ENCODE measurements at places on chromosomes 1 and 21.

DNA sequence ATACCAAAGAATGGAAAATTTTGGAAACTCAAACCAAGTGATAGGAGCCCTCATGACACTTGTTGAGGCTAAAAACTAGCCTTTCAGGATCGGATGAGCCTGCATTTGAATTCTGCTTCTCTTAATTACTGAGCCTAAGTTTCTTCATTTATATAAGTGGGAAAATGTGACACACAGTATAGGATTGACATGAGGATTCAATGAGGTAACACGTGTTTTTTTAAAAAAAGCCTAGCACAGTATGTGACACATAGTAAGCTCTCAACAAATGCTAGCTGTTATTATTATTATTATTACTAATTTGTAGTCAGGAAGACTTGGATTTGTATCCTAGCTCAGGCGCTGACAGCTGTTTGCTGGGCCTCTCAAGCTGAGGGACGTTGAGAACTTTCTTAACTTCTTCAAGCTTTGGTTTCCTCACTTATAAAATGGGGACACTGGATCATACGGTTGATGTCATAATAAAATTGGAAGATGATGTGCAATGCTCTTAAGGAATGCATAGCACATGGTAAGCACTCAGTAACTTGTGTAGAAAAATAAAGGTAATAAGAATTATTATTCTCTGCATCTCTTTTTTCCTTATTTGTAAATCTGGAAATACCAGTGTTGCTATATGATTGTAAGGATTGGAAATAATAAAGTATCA is 55.4 kb upstream of the JUN start:
- DNase-seq = no peak

- DNase-seq = no peak
Observed at GRCh38 chr1:229027622-229028182, 243.2 kb upstream of the RAB4A start.

- no peak for DNase-seq
Observed at GRCh38 chr1:222761083-222761482, 24.1 kb downstream of the FAM177B start.

- no peak for DNase-seq
Observed at GRCh38 chr1:223338811-223339746, 24.9 kb downstream of the SUSD4 start.

- no peak for DNase-seq
Observed at GRCh38 chr1:13694886-13695684, 4.9 kb upstream of the PRDM2 start.

DNA sequence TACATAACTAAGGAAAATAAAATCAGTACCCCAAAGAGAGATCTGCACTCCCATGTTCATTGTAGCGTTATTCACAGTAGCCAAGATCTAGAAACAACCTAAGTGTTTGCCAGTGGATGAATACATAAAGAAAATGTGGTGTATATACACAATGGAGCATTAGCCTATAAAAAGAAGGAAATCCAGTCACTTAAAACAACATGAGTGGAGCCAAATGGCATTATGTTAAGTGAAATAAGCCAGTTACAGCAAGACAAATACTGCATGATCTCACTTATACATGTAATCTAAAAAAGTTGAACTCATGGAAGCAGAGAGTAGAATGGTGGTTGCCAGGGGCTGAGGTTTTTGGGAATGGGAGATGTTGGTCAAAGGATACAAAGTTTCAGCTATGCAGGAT is 508.3 kb upstream of the B3GALT2 start:
- DNase-seq = no peak

- DNase-seq = no peak
Observed at GRCh38 chr1:1397839-1398523, 1.2 kb downstream of the CCNL2 start.

DNA sequence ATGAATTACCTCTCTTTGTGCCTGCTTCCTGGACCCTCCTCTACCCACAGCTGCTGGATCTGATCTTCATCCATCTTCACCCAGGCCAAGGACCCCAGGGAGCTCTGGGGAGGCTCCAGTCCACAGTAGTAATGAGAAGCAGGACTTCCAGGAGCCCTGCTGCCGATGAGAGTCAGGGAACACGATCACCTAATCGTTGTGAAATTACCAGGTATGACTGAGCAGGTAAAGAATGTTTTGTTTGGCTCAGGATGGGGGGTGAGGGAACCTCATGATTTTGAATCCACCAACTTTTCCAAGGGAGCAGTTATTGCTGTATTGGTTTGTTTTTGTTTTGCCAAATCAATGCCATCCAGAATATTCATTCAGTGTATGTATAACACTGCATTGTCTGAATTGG is 454.0 kb downstream of the PLPP3 start:
- no peak for DNase-seq

DNA sequence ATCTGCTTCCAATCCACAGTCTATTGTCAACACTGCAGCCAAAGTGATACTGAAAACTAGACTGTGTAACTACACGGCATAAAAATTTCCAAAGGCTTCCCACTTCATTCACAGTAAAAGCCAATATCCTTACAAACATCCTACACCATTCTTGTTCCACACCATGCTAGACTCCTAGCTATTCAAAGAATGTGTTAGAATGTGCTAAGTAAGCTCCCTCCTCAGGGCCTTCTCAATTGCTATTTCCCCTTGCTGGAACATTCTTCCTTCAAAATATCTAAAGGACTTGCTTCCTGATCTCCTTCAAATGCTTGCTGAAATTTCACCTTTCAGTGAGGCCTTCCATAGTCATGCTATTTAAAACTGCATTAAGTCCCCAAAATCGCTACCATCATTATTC is 228.1 kb downstream of the AKT3 start:
- DNase-seq = no peak

- peak; percentile 67 for DNase-seq
Observed at GRCh38 chr1:3501856-3502640, 47.6 kb downstream of the ARHGEF16 start.

DNA sequence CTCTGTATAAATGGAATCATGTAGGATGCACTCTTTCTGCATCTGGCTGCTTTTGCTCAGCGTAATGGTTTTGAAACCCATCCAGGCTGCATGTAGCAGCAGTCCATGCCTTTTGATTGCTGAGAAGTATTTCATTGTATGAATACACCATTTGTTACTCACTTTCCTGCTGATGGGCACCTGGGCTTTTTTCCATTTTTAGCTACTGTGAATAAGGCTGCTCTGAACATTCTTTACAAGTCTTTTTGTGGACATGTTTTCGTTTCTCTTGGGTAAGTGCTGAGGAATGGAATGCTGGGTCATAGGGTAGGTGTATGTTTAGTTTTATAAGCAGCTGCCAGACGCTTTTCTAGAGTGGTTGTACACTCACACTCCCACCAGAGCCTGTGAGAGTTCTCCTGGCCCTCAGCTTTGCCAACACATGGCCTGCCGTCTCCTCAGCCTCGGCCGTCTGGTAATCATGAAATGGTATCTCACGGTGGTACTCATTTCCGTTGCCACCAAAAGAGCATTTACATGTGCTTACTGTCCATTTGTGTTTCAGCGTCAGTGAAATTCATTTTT is 22.7 kb downstream of the SLX9 start:
- DNase-seq = peak; percentile 37

- no peak for DNase-seq
Observed at GRCh38 chr21:34877485-34878128, 171.5 kb downstream of the RUNX1 start.

- no peak for DNase-seq
Observed at GRCh38 chr1:201636510-201636971, 97.6 kb downstream of the NAV1 start.

GRCh38 chr1:43977376-43978263 is 1.4 kb upstream of the B4GALT2 start:
- no peak for DNase-seq

DNA sequence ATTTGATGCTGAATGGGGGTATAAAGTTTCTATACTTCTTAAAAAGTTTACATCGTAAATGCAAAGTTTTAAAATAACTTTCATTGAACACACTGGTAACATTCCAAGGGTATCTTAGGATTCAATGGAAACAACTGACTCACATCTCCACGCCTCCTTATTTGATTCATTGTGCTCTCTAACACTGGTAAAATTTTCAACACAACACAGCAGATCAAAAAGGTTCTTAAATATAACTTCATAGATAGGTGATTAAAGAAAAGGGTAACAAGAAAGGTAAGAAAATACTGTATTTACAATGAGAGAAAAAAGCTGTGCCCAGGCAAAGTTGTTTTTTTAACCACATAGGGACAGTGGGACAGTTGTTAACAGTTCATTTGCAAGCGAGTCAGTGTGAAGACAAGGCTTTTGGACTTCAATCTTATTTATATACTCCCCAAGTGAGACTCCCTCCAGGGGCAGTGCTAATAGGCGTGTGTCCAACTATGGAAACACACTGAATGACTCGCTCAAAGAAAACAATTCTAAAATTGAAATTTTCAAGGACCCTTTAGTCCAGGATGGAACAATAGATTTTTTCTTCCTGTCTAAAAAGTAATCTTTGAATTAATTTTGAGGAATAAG is 140.5 kb downstream of the TIAM1 start:
- DNase-seq = no peak

DNA sequence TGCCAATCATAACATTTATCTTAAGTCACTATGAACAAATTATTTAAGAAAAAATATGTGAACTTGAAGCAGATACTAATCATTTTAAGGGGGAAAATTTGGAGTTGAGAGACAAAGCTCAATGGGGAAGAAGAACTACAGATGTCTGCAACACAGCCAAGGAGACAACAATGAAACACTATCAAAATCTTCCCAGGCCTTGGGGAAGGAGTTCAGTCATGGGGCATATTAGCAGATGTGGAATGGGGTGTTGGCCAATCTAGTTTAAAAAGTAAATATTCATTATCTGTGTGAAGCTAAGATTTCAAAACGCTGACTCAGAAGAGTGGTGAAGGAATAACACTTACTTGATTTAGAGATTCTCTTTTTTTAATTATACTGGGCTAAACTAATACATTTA is 671.6 kb upstream of the ZP4 start:
- DNase-seq = no peak

DNA sequence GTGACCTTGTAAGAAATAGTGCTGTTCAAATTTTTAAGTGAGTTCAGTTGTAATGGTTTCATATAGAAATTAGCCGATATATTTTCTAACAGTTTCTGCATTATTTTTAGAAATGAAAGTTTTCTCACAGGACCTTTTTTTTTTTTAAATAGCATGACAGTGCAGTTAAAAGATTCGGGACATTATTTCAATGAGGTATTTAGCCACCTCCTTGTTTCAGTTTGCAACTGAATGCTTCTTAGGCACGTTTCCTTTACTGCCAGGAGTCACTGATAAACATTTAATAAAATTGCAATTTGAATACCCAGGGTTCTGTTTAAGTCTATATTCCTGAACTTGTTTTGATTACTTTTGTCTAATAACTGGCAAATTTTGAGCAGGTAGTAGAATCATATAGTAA is 304.7 kb downstream of the TM2D1 start:
- no peak for DNase-seq
